ENCODE measurements at places on chromosomes 12 and 14.

GRCh38 chr12:61504396-61505080 lies 755.7 kb upstream of the USP15 start:
- DNase-seq: no peak

GRCh38 chr12:70576341-70577282 lies 60.6 kb downstream of the PTPRB start:
- peak; percentile 71 for DNase-seq

GRCh38 chr14:91729756-91730155 lies 2.1 kb downstream of the CATSPERB start:
- peak; percentile 32 for DNase-seq

DNA sequence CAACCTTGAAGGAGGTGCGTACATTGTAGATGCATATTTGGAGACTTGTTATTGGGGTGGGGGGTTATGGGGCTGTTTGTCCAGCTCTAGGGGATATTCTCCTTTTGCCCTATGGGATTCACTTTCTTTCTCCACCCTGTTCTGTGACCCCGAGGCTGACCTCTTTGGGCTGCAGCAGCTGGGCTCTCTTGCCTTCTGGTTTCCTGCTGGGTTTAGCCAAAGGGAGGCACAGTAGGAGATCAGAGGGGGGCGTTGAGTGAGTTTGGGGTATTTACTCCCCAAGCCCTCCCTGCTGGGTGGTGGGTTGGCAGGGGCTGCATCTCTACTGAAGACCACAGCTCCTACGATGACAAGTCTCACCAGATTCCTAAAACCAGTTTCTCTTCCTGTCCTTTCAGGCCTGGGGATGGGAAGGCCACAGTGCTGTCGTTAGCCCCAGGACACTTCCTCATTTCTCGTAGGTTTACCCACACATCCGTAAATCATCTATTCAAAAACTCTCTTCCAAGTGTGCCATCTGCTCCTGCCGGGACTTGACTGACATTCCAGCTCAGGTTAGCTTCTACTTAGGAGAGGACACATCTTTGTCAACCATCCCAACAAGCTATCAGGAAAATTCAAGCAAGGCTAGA lies 127.1 kb downstream of the TMEM30B start:
- DNase-seq: no peak

- no peak for DNase-seq
Observed at GRCh38 chr12:70557583-70558191, 79.5 kb downstream of the PTPRB start.

- peak; percentile 13 for DNase-seq
Observed at GRCh38 chr14:72104011-72104613, 171.9 kb downstream of the RGS6 start.

GRCh38 chr14:54637270-54638134 lies 70.6 kb downstream of the SAMD4A start:
- DNase-seq: no peak

DNA sequence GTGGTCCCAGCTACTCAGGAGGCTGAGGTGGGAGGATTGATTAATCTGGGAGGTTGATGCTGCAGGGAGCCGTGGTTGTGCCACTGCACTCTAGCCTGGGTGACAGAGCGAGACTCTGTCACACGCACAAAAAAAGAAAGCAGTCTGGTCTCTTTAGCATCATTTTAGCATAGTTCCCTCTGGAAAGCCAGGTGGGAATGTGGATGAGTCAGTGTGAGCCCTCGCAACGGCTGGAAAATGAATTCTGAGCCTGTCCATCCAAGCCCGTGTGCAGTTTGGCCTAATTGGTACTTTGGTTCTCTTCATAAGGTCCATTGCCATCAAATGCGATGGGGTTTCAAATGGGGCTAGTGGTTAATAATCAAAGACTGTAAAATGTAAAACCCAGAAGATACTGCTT lies 2.4 kb downstream of the MYL2 start:
- DNase-seq: no peak

GRCh38 chr12:97967831-97968230 lies 505.2 kb downstream of the RMST start:
- DNase-seq: no peak

GRCh38 chr14:56247495-56248200 lies 129.4 kb downstream of the PELI2 start:
- no peak for DNase-seq

- DNase-seq: no peak
Observed at GRCh38 chr12:93080994-93081809, 152.1 kb upstream of the EEA1 start.

DNA sequence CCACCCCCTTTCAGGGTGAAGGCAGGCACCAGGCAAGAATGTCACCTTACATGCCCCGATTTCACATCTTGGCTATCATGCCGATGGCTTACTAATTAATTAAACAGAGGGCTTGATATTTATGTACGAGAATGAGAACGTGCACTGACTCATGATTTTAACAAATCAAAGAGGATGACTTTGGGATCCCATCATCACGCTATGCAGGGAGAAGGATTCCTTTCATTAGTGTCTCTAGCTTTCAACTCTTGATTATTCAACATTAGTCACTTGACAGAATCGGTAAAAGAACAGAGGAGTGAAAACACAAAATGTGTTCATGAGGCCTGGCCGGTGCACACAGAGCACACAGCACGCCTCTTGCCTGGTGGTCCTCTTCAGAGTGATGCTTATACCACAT lies 80.6 kb downstream of the PRKAB1 start:
- DNase-seq: peak; percentile 20

GRCh38 chr12:24814379-24815113 lies 134.4 kb downstream of the BCAT1 start:
- DNase-seq: no peak

DNA sequence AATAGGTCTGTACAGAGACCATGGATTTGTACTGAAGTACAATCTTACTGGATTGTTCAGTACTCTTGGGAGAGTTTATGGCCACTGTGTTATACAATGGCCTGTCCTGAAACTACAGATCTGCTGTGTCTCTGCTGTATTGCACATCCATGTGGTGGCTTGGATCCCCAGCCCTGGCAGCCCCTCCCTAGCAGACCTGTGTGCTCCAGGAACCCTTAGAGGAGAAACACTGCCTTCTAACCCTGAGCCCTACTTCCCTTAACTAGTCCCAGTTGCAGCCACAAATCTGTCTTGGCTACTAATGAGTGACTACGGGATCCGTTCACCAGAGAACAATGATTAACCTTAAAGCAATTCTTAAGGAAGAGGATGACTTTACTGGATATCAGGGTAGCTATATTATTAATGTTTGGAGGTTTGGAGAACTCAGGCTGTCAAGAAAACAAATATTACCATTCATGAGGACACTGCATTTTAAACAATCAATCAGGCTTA lies 27.7 kb downstream of the RNF34 start:
- DNase-seq: no peak

DNA sequence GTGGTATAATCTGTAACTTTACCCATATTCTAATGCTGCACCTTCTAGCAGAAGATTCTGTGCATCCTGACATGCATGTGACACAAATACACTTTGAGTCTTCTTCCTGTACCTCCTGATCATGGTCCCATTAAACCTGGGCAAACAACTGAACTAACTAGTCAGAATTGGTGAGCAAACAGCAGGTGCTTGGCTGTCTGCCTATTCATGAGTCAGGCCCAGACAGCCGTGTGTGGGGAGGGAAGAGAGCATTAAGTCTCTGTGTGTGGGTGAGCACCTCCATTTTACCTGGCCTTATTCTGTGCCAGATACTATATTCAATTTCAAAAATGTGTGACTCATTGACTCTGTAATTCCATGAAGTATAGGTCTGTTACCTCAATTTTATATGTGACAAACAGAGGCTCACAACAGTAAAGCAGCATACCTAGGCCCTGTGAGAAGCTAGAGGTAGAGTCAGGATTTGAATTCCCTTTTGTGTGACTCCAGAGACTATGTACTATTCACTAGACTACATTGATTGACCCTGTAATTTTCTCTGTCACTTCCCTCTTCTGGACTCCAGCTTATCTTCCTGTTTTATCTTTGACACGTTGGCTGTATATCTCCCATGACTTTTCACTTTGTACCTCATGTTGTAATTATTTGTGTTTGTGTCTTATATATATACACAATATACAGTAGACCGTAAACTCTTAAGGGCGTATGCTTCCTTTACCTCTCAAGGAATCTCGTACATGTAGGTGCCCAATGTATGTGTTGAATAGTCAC lies 32.2 kb downstream of the SUSD6 start:
- no peak for DNase-seq

- DNase-seq: no peak
Observed at GRCh38 chr14:50823762-50824636, 7.0 kb downstream of the NIN start.

DNA sequence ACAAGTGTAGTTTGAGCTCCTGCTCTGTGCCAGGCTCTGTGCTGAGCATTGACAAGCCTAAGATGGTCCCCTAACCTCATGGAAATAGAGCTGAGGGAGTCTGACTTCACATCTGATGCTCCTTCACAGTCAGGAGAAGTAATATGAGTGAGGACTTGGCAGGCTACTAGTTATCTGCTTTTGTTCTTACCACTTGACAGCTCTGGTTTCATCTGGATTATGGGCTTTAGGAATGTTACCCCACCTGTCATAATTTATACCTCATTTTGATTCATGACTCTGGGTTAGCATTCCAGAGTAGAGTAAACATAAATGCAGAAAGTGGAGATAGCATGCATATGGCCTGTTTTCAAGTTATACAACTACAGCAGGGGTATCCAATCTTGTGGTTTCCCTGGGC lies 40.5 kb downstream of the ATP6V1D start:
- no peak for DNase-seq

- no peak for DNase-seq
Observed at GRCh38 chr12:113804961-113805600, 161.0 kb downstream of the RBM19 start.

- no peak for DNase-seq
Observed at GRCh38 chr12:85572956-85573355, 263.3 kb downstream of the RASSF9 start.

- peak; percentile 84 for DNase-seq
Observed at GRCh38 chr12:102769323-102769916, 147.6 kb downstream of the PAH start.

DNA sequence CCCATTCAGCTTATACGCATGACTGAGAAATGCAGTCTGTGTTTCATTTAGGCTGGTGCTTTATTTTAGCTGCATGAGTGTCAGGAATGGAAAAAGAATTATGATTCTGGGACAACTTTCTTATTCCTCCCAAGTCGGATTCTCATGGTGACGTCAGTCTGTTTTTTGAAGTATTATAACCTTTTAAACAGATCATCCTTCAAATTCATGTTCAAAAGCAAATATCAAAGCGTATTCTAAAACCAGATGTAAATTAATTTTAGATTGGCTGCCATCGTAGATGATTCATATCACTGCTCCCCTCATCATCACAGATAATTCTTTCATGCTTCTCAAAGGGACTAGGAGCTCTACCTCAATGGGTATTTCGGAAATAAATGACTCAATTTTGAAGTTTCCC lies 15.0 kb downstream of the FNTB start:
- no peak for DNase-seq

DNA sequence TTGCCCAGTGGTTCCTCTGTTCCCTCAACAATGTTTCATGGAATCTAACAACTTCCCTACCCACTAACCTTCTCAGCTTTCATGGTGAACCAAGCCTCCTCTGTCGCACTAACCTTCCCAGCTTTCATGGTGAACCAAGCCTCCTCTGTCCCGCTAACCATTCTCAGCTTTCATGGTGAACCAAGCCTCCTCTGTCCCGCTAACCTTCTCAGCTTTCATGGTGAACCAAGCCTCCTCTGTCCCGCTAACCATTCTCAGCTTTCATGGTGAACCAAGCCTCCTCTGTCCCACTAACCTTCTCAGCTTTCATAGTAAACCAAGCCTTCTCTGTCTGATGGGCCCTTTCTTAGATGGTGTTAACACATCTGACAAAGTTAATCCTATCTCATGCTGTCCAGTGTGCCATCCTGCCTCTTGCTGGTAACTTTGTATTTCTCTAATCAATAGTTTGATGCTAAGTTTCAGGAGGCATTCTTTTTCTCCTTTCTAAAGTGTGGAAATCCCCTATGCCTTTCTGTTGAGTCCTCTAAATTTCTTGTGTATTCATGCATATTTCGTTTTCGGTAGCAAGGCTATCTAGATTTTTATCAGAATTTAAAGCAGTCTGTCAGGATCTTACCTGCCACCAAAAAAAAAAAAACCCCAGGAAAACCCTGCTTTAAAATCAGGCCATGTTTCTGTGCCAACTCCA lies 26.8 kb upstream of the KCNK13 start:
- DNase-seq: no peak

GRCh38 chr14:75840911-75841310 lies 140.9 kb downstream of the TGFB3 start:
- DNase-seq: no peak

DNA sequence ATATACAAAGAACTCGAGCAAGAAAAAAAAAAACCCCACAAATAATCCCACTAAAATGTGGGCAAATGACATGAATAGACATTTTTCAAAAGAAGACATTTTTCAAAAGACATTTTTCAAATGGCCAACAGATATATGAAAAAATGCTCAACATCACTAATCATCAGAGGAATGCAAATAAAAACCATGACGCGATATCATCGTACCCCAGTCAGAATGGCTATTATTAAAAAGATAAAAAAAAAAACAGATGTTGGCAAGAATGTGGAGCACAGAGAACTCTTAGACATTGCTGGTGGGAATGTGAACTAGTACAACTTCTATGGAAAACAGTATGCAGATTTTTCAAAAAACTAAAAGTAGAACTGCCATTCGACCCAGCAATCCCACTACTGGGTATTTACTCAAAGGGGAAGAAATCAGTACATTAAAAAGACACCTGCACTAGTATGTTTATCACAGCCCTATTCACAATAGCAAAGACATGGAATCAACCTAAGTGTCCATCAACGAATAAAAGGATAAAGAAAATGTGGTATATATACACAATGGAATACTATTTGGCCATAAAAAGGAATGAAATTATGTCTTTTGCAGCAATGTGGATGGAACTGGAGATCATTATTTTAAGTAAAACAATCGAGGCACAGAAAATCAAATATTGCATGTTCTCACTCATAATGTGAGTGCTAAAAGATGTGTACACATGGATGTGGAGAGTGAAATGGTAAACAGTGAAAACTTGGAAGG lies 16.3 kb downstream of the ZBTB39 start:
- DNase-seq: no peak

DNA sequence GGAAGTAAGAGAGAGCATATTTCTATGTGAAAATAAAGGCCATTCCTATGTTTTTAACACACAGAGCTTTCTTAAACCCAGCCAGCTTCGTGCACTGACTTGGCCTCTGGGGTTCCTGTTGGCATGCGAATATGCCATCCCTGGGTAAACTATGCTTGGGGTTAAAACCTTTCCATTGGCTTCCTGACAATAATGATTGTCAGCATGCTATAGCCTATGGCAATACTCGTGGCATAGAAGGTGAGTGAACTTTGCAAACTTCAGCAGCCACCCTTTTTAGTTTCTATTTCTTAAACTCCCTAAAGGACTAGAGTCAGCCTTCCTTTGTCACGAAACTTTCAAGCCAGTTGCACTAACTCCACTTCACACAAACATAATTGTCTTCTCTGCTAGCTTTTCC lies 148.4 kb upstream of the RGS6 start:
- no peak for DNase-seq

GRCh38 chr14:104247336-104248202 lies 109.2 kb downstream of the KIF26A start:
- no peak for DNase-seq

GRCh38 chr14:87351007-87351406 lies 642.0 kb downstream of the GALC start:
- no peak for DNase-seq

Measured in AG20443 (cell line).